Activated naive CD4-positive, alpha-beta T cell treated with anti-CD3 and anti-CD28 coated beads, Interleukin-2, amount 50 U/mL, for 72 hours (primary cell): ENCODE measurements at places on chromosomes 6 and 20. TPM values are rescaled to one million over a fixed set of nuclear protein-coding genes. Genes with fewer than 3 reads are reported as not detected.

DEFB132 gene
- not detected for total RNA-seq

BEND3 gene
- total RNA-seq = 5.2 TPM

IPCEF1 gene
- total RNA-seq = 19.1 TPM

CYP39A1 gene
- total RNA-seq = not detected

GNAS gene
- total RNA-seq = 624 TPM

FAM162B gene
- total RNA-seq = not detected

ATP6V1G2 gene
- 4.1 TPM for total RNA-seq

MYB gene
- total RNA-seq = 54.9 TPM

NFATC2 gene
- total RNA-seq = 39.4 TPM

EIF6 gene
- total RNA-seq = 63.9 TPM

CST1 gene
- total RNA-seq = not detected

ELOVL4 gene
- total RNA-seq = 0.61 TPM

RING1 gene
- 30.3 TPM for total RNA-seq

CTCFL gene
- not detected for total RNA-seq

SLPI gene
- total RNA-seq = not detected
